ENCODE measurements at places on chromosomes 4 and X.

GRCh38 chr4:102492531-102493241 is 8.5 kb upstream of the NFKB1 start:
- DNase-seq = peak; percentile 44

- DNase-seq = no peak
Measured at GRCh38 chr4:162350331-162350730, 186.5 kb upstream of the FSTL5 start.

GRCh38 chr4:183846951-183847350 is 58.2 kb upstream of the STOX2 start:
- DNase-seq = no peak

DNA sequence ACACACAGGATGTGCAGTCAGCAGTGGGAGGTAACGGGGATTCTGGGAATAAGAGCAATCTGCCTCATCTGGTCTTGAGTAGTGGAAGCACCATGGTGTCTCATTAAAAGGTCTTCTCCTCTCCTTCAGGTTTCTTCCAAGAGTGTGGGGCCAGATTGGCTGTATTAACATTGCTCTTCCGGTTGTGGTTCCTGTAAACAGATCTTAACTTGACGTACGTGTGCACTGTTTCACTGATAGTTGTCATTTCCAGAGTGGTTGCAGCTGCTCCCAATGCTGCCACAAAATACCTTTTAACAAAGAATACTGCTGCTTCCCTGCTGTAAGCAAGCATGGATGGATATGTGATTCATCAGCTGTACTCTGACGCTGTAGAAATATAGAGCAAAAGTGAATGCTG is 1443.4 kb upstream of the TENM3 start:
- DNase-seq = peak; percentile 14

Measured in fibroblast of pulmonary artery (primary cell).